ENCODE measurements at places on chromosomes 3 and 15.

DNA sequence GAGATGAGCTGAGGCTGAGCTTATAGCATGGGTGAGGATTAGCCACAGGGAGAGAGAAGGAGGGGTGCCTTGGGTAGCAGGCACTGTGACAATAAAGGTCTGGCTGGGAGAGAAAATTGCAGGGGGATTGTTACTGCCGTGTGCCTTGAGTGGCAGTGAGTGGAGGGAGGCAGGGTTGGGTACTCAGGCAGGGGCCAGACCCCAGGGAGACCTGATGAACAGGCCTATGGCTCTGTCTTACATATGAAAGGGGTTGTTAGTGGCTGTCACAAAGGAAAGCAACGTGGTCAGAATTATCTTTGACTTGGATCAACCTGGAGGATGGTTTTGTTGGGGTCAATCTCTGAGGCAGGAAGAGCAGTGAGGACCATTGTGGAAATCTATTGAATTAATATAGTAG, 84.5 kb downstream of the LRTM1 start:
- DNase-seq = no peak

GRCh38 chr3:170829546-170830272, 40.3 kb downstream of the RPL22L1 start:
- DNase-seq = no peak

GRCh38 chr15:80199366-80199765, 46.6 kb downstream of the FAH start:
- no peak for DNase-seq

GRCh38 chr3:122102191-122102935, 47.2 kb downstream of the CD86 start:
- DNase-seq = no peak

DNA sequence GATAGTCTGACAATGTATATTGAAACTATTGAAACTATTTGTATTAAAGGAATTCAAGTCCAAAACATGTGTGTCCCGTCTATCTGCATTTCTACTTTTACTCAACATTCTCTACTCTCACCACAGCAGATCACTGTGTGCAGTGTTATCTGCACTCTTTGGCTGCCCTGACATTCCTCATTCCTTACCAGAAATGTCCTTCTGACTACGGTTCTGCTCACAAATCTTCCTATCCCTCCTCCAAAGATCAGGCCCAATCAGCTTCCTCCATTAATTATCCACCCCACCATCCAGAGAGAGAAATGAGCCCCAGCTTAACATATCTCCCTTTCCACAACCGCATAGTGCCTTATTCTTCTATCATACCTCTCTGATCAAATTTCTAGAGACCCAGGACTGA, 94.7 kb downstream of the TBL1XR1 start:
- DNase-seq = no peak

GRCh38 chr3:170368921-170369320, 11.4 kb downstream of the SKIL start:
- DNase-seq = no peak

GRCh38 chr15:58249646-58250312, 111.6 kb downstream of the AQP9 start:
- DNase-seq = no peak

- no peak for DNase-seq
These were observed 560.8 kb upstream of the TBL1XR1 start for GRCh38 chr3:177758126-177758525.

GRCh38 chr3:49680493-49681231, 6.5 kb downstream of the APEH start:
- DNase-seq = no peak

DNA sequence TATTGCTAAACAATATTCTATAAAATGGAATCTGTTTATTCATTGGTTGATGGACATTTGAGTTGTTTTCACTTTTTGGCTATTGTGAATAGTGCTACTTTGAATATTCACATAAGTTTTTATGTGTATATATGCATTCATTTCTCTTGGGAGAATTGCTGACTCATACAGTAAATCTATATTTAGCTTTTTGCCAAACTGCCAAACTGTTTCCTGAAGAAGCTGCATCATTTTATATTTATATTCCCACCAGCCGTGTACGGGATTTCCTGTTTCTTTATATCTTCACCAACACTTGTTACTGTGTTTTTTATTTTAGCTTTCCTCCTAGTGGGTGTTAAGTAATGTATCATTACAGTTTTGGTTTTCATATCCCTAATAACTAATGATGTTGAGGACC, 12.5 kb upstream of the TCAIM start:
- DNase-seq = no peak

DNA sequence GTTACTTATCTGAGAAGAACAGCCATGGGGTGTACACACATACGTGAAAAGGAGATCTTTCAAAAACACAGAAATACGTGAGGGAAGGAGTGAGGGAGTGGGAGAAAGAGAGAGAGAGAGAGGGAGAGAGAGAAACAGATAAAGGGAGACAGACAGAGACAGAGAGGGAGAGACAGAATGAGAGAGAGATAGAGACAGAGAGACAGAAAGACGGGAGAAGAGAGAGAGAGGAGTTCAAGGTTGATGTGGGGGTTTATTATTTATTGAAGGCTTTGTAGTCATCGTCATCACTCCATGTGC, 64.0 kb downstream of the CHST2 start:
- DNase-seq = no peak

- no peak for DNase-seq
These were observed 112.7 kb downstream of the PROS1 start for GRCh38 chr3:93861017-93861416.

DNA sequence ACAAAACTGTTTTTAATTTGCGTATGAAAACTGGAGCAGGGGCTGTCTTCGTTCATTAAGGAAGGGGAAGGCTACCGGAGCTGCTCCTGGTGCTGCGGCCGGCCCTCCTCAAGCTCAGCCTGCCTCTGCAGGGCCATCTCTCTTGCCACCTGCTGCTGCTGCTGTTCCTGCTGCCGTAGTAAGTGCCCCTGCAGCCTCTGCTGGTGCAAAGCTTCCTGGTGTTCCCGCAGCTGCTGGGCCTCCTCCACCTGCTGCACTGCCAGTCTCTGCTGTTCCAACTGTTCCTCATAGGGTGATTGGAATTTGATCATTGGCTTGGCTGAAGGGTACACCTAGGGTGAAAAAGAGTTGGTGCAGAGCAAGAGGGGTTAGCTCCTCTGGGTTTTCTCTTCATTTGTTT, 66.0 kb downstream of the GOLIM4 start:
- DNase-seq = no peak

GRCh38 chr3:37907371-37907770, 45.7 kb downstream of the CTDSPL start:
- DNase-seq = no peak

DNA sequence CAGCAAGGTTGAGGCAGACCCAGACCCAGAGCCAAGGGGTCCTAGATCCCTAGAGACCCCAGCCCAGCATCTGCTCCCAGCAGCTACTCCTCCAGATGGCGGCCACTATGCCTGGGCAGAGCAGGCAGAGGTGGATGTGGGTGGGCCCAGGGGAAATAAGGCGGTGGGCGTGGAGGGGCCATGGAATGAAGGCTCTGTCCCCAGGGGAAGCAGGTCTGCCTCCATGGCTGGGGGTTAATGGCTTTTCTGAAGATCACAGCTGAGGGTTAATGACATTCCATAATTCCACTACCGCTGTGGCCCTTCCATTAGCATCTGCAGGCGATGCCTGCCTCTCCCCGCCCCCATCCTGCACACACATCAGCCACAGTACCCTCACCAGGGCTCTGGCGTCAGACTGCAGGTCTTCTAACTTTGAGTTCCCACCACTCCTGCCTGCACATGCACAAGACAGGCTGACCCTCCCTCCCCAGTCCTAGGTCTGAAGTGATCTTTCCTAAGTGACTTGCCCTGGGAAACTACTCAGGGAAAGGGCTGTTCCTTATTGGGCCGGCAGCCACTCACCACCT, 41.2 kb downstream of the CCDC33 start:
- DNase-seq = no peak

DNA sequence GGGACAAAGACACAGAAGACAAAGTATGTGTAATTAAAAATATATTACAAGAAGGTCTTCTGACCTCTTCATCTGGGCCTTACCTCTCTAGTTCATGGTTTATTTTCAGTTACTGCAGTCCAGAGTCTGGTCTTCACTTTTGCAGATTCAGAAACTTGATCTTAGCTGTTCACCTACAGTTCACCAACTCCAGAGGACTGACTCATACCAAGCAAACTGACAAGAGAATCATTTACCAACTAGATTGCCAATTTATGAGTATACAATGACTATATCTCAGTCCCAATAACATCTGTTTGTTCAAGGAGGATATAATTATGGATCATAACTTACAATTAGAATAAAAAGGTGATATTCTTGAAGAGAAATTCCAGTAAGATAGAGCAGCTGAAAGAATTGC, 9.0 kb downstream of the P2RY1 start:
- DNase-seq = no peak
